ENCODE measurements at places on chromosomes 3 and 15. TPM values are rescaled to one million over a fixed set of nuclear protein-coding genes. Genes with fewer than 3 reads are reported as not detected.

GRCh38 chr3:129625072-129625874 lies 18.8 kb upstream of the PLXND1 start:
- H3K4me1 ChIP-seq = peaks cover 20% of the 10 kb centered on the region
- no peaks in the 10 kb centered on the region for H3K27me3 ChIP-seq
- H3K4me3 ChIP-seq = no peak overlapping the region

DAG1 gene
- total RNA-seq = 30.8 TPM

AMOTL2 gene
- total RNA-seq = 162 TPM

TMEM202 gene
- not detected for total RNA-seq

- H3K36me3 ChIP-seq = peaks cover 3% of the 10 kb centered on the region
- no peak overlapping the region for H3K4me3 ChIP-seq
- H3K27me3 ChIP-seq = no peaks in the 10 kb centered on the region
- H3K27ac ChIP-seq = no peak overlapping the region
- no peaks in the 10 kb centered on the region for H3K4me1 ChIP-seq
- DNase-seq = no peak
Observed at GRCh38 chr3:182947888-182948287, 32.5 kb downstream of the DCUN1D1 start.

Data from IMR-90 (cell line).